Fibroblast of gingiva (primary cell): ENCODE measurements at places on chromosomes 6 and 20.

DNA sequence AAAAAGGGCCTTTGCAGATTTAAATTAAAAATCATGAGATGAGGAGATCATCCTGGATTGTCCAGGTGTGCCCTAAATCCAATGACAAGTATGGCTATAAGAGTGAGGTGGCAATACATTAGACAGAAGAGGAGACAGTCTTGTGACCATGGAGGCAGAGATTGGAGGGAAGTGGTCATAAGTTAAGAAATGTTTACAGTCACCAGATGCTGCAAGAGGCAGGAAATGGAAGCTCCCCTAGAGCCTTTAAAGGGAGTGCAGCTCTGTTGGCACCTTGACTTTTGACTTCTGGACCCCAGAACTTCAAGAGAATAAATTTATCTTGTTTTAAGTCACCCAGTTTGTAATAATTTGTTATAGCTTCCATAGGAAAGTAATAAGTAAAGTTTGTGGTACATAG lies 61.1 kb downstream of the HMGN3 start:
- no peak for DNase-seq

GRCh38 chr20:46870041-46870440 lies 24.6 kb upstream of the EYA2 start:
- DNase-seq: no peak

DNA sequence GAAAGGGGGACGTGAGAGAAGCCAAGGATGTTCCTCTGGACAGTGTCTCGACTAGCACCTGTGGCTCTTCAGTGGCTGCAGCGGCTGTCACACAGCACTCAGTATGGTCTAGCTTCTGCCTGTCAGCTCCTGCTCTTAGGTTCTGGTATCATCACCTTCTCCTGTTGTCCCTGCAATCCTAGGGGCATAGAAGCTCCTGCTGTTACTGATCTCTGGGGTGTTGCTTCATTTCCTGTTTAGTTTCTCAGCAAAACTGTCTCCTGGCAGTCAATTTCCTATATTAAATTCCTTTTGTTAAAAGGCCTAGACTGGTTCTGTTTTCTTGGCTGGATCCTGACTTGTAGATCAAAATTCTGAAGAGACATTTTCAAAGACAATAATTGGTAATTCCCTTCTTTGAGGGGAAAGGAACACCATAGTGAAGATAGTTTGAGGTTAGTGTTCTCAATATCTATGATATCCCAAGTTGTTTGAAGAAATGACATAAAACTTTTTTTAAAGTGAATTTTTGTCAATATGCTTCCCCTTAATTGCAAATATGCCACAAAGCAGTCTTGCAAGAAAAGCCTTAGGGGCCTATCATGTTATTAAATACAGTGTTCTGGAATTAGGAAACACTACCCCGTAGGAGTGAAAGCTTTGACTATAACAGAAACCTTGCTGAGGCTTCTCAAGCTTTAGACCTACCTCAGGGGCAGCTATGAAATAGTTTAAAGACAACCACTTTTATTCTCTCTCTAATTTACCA lies 148.5 kb downstream of the KIF6 start:
- DNase-seq: no peak

GRCh38 chr6:160259598-160259997 lies 977 bp upstream of the SLC22A2 start:
- DNase-seq: no peak

- DNase-seq: no peak
These were observed 94.8 kb downstream of the CD40 start for GRCh38 chr20:46212876-46213275.

DNA sequence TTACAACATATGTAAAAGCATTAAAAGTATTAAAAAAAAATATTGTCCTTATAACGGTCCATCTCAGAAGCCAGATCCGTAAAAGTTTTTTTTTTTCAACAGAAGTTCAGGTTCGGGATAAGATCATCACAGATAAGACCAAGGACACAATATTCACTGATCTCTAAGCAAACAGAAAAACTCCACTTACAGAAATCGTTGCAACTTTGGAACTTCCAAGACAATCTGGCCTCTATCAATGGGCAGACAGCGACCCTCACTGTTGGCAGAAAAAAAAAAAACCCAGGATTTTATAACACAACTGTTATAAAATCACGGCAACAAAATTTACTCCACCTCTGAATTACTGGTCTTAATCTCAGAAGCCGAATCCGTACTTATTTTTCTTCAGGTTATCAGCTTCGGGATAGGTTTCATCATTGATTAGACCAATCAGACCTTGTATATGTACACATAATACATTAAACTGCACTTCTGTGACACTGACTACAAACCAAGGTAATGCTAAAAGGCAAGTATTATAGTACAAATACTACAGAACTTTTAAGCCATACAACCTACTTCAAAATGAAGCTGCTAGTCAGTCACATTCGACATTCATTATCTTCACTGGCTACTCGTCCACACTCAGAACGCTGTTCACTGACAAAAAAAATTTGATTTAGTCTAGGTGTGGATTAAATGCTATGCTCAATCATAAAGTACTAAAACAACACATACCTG lies 34.7 kb upstream of the SYNCRIP start:
- peak; percentile 33 for DNase-seq

DNA sequence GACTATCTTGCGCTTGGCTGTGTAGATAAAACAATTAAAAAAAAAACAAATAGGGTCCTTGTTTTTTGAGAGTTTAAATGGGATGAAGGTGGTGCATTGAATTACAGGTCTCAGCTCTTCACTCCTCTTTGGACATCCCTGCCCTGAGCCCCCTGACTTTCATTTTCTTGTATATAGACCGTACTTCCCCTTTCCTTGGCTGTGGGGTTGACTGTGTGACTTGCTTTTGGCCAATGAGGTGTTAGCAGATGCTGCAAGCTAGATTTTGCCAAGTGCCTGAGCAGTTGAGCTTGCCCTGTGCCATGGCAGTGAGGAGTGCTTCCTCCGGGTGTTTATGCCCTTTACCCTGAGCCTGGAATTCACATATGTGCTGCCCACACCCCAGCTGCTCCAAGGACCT lies 386.1 kb upstream of the ZFP64 start:
- no peak for DNase-seq

DNA sequence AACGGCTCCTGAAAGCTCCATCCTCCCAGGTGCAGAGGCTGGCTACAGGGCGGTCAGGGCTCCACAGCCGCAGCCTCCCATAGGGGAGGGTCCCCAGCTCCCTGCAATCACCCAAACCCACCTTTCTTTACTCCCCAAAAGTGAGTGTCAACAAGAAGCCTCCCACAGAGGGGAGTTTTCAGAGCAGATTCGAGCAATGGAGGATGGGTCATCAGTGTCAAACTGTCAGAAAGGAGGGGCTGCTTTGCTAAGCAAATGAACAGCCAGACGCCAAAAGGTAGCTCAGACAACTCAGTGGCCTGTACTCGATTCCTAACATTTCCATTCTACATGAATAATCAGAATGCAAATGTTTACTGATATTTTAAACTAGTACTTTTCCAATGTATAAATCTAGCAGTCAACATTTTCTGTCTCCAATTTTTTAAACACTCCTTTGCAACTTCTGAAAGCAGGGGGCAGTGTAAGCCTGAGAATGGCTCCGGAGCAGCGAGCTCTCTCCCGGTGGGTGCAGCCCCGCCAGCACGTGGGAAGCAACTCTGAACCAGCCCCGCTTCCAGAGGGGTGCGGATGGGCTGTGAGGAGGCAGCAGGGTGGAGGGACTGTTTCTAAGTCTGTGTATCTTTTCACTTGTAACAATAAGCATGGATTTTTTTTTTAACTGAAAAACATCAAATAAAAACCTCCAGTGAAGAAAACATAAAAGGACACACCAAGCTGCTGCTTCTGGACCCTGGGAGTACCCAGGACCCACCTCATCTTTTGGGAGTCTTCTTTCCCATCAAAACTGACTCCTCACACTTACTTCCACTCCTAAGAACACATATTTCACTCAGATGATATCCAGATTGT lies 54.9 kb downstream of the TAF4 start:
- DNase-seq: peak; percentile 34

DNA sequence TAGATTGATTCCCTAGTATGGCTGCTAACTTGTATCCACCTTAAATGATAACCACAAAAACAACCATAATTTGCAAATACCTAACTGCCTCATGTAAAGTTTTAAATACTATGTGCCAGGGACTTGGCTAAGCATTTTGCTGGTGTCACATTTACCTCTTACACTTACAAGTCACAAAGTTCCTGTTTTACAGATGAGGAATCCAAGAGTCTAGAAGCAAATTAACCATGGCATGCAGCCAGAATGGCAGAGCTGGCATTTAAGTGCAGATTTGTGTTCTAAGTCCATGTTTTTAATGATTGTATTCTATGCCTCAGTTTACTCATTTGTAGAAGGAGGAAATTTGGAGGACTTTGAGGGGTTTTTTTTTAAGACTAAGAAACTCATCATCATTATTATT lies 696.7 kb downstream of the PTPRT start:
- no peak for DNase-seq

DNA sequence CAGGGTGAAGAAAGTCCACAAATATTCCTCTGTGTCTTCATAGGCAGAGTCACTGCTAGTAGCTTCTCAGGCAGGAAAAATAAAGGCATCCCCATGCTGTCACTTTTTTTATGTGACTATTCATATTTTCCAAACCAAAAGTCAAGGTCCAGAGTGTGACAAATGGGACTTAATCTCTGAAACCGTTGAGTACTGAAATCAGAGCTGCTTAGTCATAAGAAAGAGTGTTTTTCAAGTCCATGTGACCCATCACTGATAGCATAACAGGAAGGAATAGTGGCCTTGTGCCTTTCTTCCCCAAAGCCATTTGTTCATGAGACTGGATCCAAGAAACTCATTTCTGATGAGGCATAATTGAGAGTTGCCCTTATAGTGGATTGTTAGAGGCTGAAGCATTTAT lies 210.3 kb upstream of the TSHZ2 start:
- no peak for DNase-seq

- no peak for DNase-seq
These were observed 47.3 kb downstream of the SLC35D3 start for GRCh38 chr6:136969433-136969832.
